ENCODE measurements at places on chromosomes 6 and 20.

- DNase-seq: no peak
These were observed 42.0 kb downstream of the KIAA1755 start for GRCh38 chr20:38218566-38218885.

DNA sequence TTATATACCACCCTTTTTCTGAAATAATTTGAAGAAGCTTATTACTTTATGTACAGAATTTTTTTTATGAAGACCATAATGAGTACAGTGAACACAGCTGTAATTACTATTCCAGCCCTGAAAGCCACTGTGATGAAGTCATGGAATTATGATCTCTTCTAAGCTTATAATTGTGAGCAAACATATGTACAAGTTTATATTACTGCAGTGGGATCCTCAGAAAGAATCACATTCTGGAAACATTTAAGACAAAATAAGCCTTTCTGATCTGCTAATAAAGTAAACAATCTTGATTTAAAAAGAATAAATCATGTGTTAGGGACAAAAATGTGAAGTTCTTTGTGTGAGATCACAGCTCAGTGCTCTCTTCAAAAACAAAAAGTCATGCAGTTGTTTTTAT is 560.4 kb downstream of the CD109 start:
- no peak for DNase-seq

DNA sequence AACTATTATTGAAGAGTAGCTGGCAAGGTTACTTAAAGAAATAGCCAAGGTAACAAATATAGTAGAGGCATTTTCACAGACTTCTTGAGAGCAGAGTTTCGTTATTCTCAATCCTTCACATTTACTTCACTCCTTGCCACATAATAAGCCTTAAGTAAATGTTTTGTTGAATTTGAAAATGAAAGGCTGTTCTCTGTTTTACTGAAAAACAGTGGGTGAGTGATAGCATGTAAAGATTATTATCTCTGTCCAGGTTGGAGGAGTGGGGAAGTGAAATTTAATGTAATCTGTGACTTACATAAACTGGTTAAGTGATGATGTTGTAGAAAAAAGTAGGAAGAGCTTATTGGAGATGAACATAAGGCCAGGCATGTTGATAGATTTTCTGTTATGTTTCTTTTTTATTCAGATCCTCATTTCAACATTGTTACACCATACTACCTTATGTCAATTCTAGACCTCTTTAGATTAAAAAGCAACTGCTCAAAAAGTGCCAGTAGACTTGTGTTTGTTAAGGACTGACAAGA is 55.0 kb downstream of the QKI start:
- DNase-seq: no peak

DNA sequence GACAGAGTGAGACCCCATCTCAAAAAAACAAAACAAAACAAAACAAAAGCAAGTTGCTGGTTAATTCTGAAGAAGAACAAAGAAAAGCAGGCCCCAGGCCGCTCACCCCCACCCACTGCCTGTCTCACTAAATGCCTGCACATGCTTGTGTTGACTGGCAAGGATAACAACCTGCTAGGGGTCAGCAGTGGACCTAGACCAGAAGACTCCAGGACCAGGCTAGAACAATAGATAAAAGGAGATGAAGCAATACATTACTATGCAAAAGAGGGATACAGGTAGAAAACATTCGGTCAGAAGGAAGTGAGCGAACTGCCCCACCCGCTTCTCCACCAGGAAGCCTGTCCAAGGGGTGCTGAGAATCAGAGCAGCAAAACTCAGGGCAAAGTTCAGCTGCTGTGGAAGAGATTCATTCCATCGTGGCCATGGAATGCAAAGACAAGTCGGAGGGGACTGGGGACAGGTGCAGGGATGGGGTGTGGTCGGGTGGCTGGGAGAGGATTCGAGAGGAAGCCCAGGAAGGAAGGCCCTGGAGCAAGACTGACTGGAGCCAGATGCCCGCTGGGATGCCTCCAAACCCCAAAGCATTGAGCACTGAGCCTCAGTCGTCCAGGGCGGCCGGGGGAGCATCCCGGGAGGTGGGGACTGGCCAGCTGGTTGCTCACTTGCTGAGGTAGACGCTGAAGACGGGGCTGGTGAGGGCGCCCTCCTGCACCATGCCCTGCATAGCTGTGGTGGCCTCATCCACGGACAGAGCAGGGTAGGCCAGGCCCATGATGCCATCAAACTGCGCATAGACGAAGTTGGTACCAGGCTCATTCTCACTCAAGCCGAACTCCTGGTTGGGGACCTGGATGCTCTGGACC is 5.3 kb downstream of the PGC start:
- no peak for DNase-seq

Data from CD4-positive, alpha-beta T cell treated with Interleukin-6 for 4 hours (primary cell).